ENCODE measurements at places on chromosomes 2 and 18.

DNA sequence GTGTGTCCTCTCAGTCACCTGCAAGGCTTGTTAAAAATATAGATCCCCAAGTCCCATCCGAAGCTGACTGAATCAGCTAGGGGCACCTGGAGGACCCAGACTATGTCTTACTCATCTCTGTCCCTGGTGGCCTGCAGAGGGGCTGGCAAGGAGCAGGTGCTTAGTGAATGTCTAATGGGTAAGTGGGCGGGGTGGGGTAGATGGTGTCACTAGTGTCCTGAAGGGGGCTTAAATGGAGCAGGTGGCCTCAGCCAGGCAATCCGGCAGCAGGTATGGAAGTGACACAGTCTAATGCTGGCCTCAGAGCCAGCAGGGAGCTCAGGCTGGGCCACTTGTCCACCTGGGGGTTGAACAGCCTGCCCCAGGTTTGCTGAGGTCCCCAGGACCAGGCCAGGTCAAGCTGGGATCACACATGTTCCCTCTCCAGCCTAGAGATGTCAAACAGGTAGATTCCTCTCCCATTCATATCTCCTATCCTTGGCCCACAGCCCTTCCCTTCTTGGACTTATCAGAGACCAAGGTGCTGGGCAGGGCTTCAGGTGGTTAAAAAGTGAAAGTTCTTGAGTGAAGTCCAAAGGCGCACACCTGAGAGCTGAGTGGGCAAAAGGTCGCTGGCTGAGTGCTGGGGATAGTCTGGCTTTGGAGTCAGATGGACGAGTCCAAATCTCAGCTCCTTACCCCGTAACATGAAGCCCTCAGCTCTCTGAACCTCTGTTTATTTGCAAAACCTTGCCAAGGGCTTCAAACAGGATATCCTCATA is 1.7 kb downstream of the STEAP3 start:
- no peak for DNase-seq

GRCh38 chr2:29463181-29463900 is 348.1 kb downstream of the CLIP4 start:
- DNase-seq, result no peak

DNA sequence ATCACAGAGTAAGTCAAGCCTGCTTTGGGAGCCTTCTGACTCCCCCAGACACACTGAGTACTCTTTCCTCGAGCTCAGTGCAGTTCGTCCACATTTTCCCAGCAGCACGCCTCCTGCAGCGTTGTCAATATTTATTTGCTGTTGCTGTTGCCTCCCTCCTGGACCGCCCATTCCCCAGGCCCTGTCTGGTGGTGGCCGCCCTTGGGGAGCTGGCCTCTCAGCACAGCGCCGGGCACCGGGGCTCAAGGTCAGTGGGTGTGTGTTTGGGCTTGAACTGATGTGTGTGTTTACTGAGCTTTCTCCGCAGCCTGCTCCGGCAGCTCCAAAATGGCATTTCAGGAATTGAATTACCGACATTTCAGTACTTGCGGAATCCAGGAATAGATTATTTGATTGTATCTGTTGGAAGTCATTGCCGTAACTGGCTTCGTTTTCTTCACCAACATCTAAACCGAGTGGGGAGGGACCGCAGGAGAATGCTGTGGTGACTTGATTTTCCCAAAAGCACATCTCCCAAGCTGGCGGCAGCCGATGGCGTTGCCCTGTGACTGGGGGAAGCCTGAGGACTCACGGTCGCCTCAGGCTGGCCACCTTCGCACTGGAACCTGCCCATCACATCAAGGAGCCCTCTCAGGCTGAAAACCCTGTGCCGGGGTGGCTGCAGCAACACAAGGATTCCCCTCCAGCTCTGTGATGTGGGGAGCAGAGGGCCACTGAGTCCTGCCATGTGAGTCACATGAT is 66.0 kb downstream of the HPCAL1 start:
- DNase-seq, result no peak

- DNase-seq, result no peak
These were observed 2.8 kb upstream of the RAB31 start for GRCh38 chr18:9705183-9705829.

GRCh38 chr2:140975237-140975636 is 1155.6 kb downstream of the LRP1B start:
- no peak for DNase-seq

DNA sequence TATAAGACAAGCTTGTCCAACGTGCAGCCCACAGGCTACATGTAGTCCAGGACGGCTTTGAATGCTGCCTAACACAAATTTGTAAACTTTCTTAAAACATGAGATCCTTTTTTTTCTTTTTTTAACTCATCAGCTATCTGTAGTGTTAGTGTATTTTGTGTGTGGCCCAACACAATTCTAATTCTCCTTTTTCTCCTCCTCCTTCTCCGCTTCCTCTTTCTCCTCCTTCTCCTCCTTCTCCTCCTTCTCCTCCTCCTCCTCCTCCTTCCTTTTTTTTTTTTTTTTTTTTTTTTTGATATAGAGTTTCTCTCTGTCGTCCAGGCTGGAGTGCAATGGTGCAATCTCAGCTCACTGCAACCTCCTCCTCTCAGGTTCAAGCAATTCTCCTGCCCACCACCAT is 39.3 kb upstream of the GTF2A1L start:
- DNase-seq, result peak; percentile 57

DNA sequence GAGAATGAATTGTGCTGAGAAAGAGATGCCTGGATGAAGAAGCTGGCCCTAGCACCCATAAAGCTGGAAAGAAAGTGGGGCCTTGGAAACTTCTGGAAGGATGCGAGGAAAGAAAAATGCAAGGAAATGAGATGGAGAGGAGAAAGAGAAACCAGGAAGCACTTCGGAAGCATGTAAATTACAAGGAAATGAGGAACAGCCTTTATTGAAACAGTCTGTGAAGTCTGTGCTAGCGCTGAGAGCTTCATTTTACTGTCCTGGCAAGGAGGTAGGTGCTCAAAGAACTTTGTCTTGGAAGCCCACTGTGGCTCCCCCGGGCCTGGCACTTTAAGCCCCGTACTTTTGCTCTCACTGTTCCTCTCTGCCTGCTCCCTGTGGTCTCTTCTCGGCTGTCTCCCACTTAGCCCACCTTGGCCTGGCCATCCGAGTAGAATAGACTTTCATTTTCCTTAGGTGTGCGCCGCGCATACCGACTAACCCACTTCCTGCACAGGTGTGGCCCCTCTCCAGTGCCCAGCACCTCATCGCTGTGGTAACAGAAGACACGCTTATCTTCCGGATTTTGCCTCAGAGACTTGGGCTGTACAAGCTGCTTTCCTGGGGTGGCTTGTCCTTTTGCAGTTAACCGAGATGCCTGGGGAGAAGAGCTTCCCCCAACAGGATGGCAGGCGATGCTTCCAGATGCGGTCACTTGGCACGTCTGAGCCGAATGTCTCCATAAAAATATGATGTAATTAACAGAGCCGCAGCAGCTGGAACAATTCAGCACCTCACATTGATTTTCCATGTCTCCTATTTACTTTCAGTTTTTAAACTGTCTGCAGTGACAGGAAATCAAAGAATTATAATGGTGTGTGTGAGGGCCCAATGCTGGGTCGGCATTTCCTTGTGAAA is 199.6 kb downstream of the HRH4 start:
- peak; percentile 53 for DNase-seq

DNA sequence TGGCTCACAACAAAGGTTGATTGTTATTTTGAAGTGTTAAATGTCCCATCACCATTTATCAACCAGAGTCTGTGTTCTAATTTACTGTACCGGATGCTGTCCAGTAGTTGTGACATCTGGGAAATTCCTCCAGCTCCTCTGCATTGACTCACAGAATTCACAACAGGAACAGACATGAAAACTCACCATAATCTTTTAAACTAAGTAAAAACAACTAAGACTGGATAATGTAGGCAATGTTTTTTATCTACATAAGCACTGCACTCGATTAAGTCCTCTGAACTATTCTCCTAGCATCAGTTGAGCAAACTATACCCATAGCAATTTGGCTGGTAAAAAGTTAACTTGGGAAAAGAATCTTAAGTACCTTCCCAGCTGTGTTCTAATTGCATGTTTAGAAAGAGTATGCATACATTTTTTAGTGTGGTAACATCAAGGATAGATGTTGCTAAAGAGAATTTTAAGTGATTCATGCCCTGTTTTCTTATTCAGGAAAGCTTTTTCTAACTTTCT is 42.9 kb upstream of the MYO1B start:
- no peak for DNase-seq

GRCh38 chr18:78739115-78739514 is 240.5 kb upstream of the SALL3 start:
- DNase-seq, result no peak

DNA sequence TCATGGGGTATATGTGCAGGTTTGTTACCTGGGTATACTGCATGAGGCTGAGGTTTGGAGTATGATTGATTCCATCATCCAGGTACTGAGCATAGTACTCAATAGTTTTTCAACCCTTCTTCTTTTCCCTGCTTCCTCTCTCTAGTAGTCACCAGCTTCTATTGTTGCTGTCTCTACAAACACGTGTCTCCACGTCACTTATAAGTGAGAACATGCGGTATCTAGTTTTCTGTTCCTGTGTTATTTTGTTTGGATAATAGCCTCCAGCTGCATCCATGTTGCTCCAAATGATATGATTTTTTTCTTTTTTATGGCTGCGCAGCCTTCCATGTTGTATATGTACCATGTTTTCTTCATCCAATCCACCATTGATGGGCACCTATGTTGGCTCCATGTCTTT is 214.8 kb upstream of the TFPI start:
- no peak for DNase-seq

DNA sequence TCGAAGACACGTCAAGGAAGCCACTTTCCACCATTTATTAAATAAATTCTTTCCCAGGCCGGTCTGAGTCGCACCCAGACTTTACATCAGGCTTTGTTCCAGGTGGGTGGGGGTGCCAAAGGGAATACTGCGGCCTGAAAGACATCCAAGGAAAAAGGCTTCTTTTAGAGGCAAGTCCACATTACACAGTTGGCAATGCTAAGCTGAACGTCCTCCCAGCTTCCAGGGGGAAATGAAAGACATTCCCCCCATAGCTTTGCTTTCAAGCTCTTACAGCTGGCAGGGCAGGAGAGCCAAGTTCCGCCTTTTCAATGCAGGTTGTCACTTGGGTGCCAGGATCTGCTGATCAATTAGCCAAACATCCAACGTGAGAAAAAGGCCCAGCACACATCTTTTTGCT is 36.5 kb upstream of the PTPN4 start:
- DNase-seq, result no peak

GRCh38 chr18:56709463-56709862 is 58.3 kb downstream of the WDR7 start:
- peak; percentile 32 for DNase-seq

DNA sequence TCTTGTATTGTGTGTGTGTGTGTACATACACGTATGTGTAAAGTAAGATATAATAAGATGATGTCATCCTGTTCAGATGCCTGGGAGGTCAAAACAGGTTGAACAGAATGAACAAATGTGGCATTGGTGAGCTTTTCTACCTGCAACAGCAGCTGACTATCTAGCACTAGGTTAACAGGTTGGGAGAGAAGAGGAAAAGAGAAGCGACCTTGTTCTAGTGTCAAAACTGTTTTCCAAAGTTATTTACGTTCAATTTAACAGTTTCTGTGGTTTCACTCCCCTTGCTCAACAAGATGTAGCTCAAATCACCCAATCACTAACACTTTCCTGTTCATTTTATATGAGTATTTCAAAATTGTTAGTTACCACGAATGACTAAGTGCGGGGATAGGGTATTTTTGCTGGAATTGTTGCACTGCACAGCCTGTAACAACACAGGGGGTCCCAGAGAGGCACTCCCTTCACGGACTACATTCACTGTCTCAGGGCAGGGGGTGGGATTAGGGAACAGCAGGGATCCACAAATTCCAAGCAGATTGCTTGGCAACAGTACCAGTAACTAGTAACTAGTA is 67.5 kb upstream of the DTNB start:
- DNase-seq, result peak; percentile 20

- DNase-seq, result no peak
These were observed 276.2 kb upstream of the EPHA4 start for GRCh38 chr2:221848286-221848685.
